H7 (cell line): ENCODE measurements at places on chromosomes 1 and 21.
A peak's percentile ranks its signal among the peaks of the same experiment; 100 is the strongest.

- peak; percentile 70 for DNase-seq
Observed at GRCh38 chr21:45224189-45224938, 63.3 kb downstream of the POFUT2 start.

- peak; percentile 86 for DNase-seq
Observed at GRCh38 chr1:29122682-29123052, 1.0 kb downstream of the TMEM200B start.

DNA sequence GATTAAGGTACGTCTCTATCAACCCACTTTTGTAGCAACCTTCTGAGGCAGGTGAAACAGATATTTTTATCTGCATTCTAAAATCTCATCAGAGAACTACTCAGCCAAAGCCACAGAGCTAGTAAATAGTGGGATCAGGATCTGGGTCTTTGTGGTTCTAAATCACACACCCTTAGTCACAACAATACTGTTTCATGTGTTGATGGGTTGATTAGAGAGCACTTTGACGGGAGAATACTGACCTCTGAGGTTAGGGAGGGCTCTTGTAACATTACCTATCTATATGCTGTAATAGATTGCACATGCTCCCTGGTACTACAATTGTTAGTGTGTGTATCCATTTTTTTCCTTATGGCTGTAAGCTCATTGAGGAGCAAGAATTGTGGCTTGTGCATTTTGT, 45.5 kb upstream of the CCDC190 start:
- DNase-seq: no peak

DNA sequence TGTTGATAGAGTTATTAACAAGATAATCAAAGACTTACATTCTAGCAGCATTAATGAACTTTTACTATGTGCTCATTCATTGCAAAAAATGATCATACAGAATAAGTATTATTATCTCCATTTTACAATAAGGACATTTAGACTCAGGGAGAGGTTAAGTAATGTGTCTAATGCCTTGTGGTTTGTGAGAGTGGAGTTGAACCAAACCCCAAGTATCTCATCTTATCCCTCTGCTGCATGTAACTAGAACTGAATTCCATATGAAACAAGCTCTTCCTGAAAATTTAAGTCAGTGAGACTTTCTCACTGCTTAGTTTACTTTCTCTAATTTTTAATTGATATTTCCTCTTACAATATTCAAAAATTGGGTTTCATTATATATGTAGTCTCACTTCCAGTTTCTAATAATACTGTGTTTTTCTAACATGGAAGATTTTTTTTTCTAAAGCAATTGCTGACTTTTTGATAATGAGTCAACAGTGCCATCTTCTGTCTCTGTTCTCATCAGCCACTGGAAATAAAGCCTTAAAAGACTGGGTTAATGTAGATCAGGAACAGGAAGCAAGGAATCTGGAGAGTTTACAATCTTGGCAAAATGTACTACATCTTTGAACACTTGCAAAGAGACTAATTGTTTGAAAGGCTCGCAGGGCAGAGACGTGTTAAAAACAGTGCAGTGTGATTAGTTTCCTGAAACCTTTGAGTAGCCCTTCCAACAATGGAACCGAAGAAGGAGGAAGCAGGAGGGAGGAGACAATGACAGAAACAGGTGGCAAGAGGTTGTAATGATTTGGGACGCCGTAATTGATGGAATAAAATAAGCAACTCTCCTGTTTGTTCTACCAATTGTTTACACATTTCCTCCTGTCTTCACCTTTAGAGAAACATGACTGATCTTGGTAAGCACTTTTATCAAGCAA, 567.6 kb downstream of the MRPL39 start:
- no peak for DNase-seq

DNA sequence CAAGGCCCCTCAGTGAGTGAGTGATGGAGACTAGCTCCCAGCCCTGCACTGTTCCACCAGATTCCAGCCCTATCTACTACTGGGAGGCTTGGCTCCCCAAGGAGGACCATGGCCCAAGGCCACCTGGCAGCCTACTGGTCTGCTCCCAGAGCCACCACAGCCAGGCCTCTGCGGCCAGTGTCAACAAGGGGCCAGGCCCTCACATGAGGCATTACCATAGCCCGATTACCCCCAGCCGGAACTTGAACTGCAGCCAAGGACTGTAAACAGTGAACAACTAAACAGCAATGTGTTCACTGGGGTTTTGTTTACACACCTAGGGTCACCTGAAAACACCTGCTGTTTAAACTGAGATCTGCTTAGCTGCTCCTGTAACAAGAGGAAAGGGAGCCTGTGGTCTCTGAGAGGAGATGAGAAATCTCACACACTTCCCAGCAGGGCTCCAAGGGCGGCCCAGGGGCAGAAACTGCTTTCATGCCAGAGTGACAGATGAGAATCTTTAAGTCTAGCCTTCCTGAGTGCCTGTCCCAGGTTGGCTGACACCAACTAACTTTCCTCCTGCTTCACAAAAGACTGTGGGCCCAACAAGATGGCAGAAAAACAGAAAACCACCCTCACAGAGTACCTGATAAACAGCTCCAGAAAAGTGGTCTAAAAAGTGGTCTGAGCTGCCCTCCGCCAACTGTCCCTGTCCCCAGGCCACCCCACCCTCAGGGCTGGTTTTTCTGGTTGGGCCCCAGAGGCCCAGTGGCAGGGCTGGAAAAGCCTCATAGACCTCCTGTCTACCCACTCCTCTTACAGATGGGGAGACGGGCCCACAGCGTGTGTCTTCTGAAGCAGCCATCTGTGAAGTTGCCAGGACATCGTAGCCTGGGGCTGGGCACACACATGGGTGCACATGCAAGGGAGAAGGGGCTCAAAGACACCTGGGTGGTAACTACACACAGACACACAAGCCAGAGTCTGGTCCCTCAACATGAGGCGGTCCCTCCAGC, 28.8 kb downstream of the MEF2D start:
- DNase-seq: peak; percentile 29

- DNase-seq: no peak
Observed at GRCh38 chr1:164999146-164999545, 357.4 kb downstream of the LMX1A start.

GRCh38 chr1:180204231-180204630, 25.8 kb upstream of the LHX4 start:
- DNase-seq: no peak

GRCh38 chr21:36113647-36114428, 21.0 kb upstream of the CBR3 start:
- no peak for DNase-seq

DNA sequence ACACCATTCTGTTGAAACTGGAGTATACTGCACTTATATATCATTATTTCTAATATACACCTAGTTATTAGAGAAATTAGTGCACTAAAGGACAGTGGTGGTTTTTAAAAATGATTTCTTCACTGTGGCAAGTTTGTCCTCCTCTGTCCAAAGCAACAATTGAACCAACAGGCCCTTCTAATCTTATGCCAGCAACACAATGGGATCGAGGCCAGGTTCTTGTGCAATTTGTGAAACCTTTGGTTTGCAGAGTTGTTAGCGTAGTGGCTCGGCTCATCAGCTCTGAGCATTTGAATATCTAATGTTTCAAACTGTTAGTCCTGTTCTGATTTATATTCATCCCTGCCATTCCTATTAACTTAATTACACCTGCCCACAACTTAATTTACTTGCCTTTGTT, 9.9 kb upstream of the LRRC39 start:
- no peak for DNase-seq

- no peak for DNase-seq
Observed at GRCh38 chr1:60558236-60558635, 484.7 kb upstream of the C1orf87 start.

GRCh38 chr1:87130438-87130837, 198.2 kb upstream of the LMO4 start:
- DNase-seq: peak; percentile 3

DNA sequence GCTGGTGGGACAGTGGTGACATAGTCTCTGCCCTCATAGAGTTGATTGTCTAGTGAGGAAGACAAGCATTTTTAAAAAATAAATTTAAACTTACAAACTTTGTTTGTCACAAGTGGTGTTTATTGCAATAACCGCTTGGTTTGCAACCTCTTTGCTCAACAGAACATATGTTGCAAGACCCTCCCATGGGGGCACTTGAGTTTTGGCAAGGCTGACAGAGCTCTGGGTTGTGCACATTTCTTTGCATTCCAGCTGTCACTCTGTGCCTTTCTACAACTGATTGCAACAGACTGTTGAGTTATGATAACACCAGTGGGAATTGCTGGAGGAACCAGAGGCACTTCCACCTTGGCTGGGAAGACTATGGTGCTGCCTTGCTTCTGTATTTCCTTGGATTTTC, 58.4 kb downstream of the LAMC2 start:
- no peak for DNase-seq

GRCh38 chr1:214352838-214353237, 71.9 kb downstream of the SMYD2 start:
- DNase-seq: no peak

DNA sequence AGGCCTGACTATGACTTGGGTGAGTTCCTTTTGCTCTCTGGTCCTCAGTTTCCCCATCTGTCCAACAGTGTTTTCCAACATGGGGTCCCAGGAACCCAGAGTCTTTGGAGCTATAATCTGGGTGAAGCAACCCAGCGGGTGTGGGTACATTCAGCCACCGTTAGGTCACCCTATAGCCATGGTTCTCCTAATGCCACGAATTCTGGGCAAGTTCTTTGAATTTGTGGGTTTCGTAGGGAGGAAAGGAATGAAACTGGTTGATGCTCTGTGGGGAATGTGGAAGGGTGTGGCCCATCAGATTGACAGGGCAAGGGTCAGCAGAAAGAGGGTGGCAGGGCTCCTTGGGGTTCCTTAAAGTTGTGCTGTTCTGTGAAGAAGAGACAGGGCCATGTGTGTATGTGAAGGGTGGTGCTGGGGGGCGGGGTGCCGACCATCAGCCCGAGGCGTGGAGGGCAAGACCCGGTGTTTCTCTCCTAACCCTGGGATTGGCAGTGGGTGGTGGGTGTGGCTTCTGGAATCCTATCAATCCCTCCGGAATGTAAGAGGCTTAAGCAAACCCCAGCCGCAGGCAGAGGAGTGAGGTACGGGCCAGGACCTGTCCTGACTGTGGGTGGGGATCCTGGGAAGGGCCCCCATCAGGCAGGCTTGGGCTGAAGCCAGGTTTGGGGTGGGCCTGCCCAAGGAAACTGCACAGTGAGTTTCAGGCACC, 35.5 kb upstream of the ZNF362 start:
- peak; percentile 48 for DNase-seq

- DNase-seq: no peak
Observed at GRCh38 chr1:98919211-98919610, 85.5 kb downstream of the PLPPR5 start.

DNA sequence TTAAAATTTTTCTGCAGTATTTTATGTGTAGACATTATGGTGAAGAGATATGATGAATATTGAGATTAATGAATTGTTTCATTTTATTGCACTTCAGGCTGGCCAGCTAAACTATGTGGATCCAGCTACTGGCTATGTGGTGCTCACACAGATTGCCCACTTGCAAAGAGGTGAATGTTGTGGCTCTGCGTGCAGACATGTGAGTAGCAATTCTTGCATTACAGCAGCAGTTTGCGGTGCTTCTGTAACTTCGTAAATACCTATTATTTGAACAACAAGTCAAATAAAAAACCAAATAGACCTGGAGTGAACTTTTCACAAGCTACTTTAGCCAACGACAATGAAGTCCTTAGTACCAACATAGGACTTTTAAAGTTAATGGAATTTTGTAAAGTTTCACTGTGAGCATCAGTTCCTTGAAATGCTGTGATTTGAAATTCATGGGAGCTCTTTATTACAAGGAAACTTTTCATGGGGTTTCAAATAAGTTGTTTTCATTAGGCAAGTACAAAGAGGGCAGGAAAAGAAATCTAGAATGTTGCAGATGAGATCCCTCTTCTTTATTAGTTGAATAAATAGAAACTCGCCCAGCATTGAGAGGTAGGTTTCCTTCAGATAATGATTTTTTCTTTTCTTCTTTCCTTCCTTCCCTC, 3.4 kb downstream of the C1orf53 start:
- no peak for DNase-seq

DNA sequence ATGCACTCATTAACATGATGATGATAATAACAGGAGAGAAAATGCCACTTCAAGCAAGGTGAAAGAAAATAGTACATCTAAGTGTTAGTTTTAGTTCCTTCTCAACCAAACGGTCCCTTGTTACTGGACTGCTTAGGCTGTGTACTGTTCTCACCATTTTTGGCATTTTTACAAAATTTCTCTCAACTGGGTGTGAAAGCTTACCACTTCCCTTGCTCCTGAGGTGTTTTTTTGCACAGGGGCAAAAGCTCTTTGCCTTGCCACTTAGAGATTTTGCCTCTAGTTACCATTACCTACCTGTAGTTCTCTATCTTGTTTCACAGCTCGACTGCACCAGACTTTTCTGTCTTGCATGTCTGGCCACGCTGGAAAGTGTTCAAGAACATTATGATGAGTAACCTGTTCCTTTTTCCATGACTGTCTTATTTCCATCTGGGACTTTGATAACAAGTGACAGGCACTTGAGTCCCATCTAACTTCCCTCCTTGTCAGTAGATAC, 10.7 kb downstream of the NEK7 start:
- DNase-seq: no peak

- DNase-seq: no peak
Observed at GRCh38 chr1:84775535-84775920, 85.3 kb upstream of the SSX2IP start.

DNA sequence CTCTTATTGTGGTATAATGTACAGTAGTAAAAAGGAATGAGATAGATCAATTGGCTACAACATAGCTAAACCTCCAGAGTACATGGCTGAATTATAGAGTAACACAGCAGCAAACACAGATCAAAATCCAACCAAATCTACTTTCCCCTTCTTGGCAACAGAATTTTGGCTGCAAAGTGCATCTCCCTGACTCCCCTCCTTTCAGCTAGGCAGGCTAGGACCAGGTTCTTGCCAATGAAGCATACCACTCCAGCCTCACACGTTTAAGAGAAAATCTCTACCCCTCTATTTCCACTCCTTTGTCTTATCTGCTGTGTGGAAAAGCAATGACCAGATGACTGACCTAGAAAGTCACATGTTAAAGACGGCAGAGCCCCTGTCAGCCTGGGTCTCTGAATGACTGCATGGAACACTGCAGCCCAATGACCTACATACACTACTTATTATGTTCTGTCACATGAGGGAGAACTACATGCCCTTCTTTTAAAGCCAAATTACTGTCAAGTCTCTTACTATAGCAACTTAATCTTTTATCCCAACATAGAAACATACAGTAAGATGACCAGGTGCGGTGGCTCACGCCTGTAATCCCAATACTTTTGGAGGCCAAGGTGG, 99.1 kb downstream of the HLCS start:
- DNase-seq: no peak

DNA sequence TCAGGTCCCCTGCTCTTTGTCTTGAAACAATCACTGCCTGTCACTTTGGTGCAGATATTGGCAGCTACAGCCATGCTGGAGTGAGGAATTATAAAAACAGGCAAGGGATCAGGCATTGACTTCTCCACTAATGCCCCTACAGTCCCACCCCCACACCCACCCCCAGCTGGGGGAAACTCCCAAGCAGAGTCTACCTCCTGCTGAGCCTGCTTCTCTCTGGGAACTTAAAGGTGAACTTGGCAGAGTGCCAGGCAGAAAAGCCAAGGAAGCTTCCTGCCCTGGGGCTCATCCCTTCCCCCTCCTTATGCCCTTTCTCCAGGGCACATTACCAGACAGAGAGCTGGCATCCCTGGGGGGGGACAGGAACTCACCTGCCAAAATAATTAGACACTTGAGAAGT, 6.7 kb downstream of the NCMAP start:
- no peak for DNase-seq
